Peyer's patch (tissue), 4 donors: ENCODE measurements at places on chromosomes 5 and 9. TPM values are rescaled to one million over a fixed set of nuclear protein-coding genes. Genes with fewer than 3 reads are reported as not detected.

DNA sequence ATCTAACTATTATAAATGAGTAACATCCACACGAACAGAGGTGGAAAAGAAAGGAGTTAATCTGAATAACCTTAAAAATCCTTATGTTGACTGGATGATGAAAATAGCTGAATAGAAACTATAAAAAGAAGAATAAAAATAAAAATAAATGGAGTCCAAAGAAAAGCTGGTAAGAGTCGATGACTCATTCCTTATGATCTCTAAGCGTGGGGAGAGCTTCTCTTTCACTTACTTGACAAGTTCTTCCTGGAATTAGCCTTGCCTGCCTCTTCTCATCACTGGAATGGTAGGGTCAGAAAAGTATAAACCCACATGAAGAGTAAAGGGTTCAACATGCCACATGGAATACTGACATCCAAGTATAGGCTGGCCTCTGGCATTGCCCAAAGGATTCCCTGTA, 477.0 kb upstream of the RGMB start:
- no peak for DNase-seq
- no peaks in the 10 kb centered on the region for H3K4me1 ChIP-seq
- no peak overlapping the region for H3K27ac ChIP-seq
- H3K4me3 ChIP-seq: no peak overlapping the region
- H3K27me3 ChIP-seq: no peaks in the 10 kb centered on the region
- no peaks in the 10 kb centered on the region for H3K36me3 ChIP-seq

Gene PHF24
- total RNA-seq: 0.76 TPM

Gene SPATA6L
- 13.4 TPM for total RNA-seq

DNA sequence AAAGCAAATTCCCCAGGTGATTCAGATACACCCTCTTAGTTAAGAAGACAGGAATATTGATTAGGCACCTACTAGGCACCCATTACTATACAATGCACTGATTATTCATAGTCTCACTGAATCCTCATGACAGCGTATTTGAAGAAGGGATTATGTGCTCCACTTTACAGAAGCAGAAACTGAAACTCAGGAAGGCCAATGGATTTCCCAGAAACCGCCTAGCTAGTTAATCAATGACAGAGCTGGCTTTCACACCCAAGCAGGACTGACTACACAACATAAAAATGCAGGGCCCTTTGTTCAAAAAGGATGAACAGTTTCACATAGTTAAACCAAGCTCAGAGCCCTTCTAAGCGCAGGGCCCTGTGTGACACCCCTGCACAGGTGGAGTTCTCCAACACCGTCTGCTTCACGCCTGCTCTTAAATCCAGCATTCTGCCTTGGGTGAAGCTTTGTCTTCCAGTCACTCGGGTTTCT, 117.3 kb downstream of the TTLL11 start:
- no peaks in the 10 kb centered on the region for H3K36me3 ChIP-seq
- H3K4me1 ChIP-seq: no peaks in the 10 kb centered on the region
- H3K27me3 ChIP-seq: no peaks in the 10 kb centered on the region
- peak; percentile 66 for DNase-seq
- no peak overlapping the region for H3K4me3 ChIP-seq

Gene SLC46A2
- total RNA-seq: not detected

Gene GADD45G
- 10.5 TPM for total RNA-seq

DNA sequence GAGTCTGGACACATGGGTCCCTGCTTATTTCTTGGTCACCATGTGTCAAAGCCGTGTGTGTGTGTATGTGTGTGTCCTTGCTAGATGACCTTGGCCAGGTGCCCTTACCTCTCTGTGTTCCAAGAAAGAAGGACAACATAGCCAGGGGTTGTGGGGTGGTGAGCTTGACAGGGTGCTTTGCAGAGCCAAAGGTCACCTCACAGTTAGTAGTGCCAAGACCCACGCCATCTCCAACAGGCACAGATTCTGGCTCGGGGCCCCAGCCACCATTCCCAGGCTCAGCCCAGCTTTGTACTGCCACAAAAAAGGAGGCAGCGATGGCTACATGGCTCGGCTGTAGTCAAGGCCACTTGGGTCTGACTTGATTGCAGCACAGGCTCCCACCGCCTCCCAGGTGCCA, 39.5 kb downstream of the CXXC5 start:
- no peak for DNase-seq
- H3K4me1 ChIP-seq: peaks cover 13% of the 10 kb centered on the region
- no peaks in the 10 kb centered on the region for H3K27me3 ChIP-seq
- no peak overlapping the region for H3K4me3 ChIP-seq

DNA sequence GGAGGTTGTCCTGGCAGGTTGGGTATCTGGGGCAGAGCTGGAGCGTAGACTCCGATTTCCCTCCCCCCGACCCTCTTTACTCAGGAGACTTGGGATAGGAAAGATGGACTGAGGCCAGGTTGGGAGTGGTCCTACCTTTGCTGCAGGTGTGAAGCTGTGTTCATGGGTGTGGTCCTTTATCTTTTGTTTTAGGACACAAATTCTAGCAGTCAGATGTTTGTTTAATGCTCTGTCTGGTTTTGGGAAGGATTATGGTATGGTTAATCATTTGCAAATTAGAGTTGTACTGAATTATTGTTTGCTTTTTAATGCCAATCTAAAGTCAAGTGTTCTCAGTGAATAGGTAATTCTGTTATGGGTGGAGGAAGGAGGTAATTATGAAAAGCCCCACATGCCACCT, 14.1 kb upstream of the FAM120AOS start:
- H3K27ac ChIP-seq: peak overlapping the region; percentile 93
- H3K4me3 ChIP-seq: no peak overlapping the region
- peaks cover 79% of the 10 kb centered on the region for H3K4me1 ChIP-seq
- H3K36me3 ChIP-seq: no peaks in the 10 kb centered on the region
- DNase-seq: no peak

Gene OBP2B
- not detected for total RNA-seq

DNA sequence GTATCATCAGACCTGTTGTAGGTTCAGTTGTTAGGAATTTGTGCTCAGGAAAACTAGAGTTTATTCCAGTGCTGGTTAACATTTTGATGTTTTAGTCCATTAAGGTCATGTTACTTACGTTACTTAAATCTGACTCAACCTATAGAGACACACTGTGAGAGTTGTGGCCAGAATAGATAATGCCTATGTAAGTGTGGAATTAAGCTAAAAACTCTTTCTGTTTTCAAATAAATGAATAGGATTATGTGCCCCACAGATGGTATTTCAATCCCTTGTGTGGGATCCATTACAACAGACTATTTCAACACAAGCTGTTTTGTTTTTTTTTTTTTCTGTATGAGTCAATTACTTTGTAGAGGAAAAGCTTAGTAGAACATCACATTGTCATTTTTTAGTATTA, 68.1 kb downstream of the MEGF10 start:
- H3K4me1 ChIP-seq: no peaks in the 10 kb centered on the region
- no peak overlapping the region for H3K27ac ChIP-seq
- DNase-seq: no peak
- H3K36me3 ChIP-seq: no peaks in the 10 kb centered on the region

GRCh38 chr5:75668977-75669689, 48.1 kb downstream of the POC5 start:
- peak overlapping the region; percentile 50 for H3K27ac ChIP-seq
- DNase-seq: peak; percentile 58
- peak overlapping the region; percentile 47 for H3K4me3 ChIP-seq
- no peaks in the 10 kb centered on the region for H3K27me3 ChIP-seq
- no peaks in the 10 kb centered on the region for H3K36me3 ChIP-seq

GRCh38 chr9:95171001-95171400, 146.5 kb downstream of the FANCC start:
- no peaks in the 10 kb centered on the region for H3K36me3 ChIP-seq
- no peaks in the 10 kb centered on the region for H3K4me1 ChIP-seq
- no peak overlapping the region for H3K4me3 ChIP-seq
- H3K27me3 ChIP-seq: no peaks in the 10 kb centered on the region

DNA sequence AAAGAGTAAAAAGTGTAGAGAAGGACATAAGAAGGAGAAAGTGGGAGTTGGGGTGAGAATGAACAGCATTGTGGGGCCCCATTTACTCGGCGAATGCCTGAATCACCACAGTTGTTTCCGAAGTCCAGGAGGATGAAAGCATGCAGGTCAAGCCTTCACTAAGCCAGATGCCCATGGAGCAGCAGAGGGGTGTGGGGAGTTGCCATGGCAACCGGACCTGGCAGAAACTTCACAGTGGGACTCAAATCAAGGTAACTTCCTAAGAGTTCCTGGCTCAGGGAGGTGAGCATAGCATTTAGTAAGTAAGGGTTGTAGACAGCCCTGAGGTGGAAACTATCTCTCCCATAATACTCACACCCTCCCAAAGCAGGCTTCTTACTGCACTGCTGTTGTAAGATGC, 357.1 kb downstream of the TRIM32 start:
- H3K27me3 ChIP-seq: no peaks in the 10 kb centered on the region
- no peak overlapping the region for H3K27ac ChIP-seq
- H3K36me3 ChIP-seq: no peaks in the 10 kb centered on the region
- no peaks in the 10 kb centered on the region for H3K4me1 ChIP-seq
- DNase-seq: no peak

DNA sequence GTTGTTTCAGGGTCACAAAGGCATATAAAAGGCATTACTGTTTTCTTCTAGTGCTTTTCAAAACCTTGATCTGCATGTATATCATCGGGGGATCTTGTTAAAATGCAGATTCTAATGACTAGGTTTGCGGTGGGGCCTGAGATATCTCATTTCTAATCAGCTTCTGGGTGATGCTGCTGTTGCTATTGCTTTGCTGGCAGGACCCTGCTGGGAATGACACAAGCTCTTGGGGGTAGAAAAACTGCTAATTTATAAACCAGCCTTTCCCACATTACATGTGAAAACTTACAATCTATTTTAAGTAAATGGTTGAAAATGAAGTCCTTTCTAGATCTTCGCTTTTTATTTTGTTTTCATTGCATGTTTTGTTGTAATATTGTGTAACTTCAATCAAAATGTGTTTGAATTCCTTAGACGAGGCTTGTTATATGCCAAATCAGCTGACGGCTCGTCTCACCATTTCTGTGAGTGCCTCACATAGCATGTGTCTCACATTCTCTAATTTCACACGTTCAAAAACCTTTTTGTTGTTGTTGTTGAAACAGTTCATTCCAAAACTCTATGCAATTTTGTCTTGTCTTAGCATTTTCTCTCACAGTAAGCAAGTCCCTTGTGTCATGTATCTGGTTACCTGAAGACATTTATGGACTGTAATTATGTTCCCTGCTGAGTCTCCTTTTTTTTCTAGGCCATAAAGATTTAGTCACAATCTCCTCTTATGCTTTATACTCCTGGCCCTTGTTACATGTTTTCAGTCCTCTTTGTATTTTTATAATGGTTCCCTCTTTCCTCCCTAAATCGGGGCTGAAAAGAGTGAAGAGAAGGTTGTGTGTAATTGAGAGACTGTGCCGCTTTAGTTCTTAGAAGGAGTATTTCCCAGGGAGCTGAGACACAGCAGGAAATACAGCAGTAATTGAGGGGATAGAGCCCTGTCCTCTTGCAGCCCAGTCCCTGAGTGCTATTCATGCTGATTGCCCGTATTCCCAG, 521.0 kb upstream of the SEMA6A start:
- no peaks in the 10 kb centered on the region for H3K27me3 ChIP-seq
- no peaks in the 10 kb centered on the region for H3K4me1 ChIP-seq
- no peak for DNase-seq
- H3K27ac ChIP-seq: no peak overlapping the region
- no peaks in the 10 kb centered on the region for H3K36me3 ChIP-seq

GRCh38 chr9:23644326-23644725, 181.7 kb downstream of the ELAVL2 start:
- no peak for DNase-seq
- no peaks in the 10 kb centered on the region for H3K27me3 ChIP-seq
- no peak overlapping the region for H3K27ac ChIP-seq
- H3K4me1 ChIP-seq: no peaks in the 10 kb centered on the region
- H3K4me3 ChIP-seq: no peak overlapping the region

DNA sequence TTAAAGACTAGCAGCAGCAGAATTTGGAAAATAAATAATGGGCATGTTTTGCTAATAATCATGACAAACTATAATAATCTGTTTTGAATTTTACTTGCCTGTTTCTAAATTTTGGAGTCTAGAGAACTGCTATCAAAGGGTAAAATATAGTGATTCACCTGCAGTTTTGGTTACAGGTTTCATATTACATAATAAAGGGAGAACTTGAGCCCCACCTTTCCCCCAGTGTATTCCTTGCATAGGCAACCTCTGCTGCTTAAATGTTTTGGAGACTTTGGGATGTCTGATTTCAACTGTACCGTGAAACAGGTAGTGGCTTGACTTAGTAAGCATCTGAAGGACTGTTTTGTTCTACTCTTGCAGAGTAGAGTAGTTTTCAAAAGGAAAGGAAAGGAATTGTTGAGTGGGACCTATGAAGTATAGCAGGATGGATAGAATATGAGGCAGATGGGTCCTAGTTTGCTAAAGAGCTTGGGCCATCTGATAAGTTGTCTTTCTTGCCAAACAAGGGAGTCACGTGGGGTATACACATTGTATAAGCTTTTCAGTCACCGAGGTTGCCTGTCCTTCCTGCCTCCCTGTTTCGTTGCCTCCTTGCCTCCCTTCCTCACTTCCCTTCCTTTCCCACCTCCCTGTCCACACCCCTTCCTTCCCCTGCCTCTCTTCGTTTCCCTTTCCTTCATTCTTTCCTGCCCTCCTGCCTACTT, 19.1 kb downstream of the CREBRF start:
- H3K4me1 ChIP-seq: no peaks in the 10 kb centered on the region
- no peak overlapping the region for H3K27ac ChIP-seq
- no peak for DNase-seq

DNA sequence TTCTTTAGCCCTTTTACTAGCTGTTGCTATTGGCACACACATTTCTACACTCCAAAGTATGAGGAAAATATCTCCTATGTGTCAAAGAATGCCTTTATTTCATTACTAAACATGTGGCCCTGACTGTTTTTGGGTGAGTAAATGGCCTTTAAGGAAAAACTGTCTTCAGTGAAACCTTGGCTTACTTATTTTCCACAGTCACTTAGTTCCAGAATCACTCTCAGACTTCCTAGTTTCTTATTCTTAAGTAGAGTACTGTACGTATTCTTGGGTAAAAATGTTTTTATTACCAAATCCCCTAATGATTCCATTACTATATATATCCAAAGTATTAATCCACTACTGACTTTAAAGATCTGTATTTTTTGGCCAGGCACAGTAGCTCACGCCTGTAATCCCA, 27.5 kb downstream of the ERP44 start:
- no peak overlapping the region for H3K27ac ChIP-seq
- no peak overlapping the region for H3K4me3 ChIP-seq
- no peaks in the 10 kb centered on the region for H3K27me3 ChIP-seq

GRCh38 chr5:68450245-68450852, 234.8 kb downstream of the PIK3R1 start:
- no peak overlapping the region for H3K4me3 ChIP-seq
- H3K27ac ChIP-seq: no peak overlapping the region
- H3K36me3 ChIP-seq: no peaks in the 10 kb centered on the region

GRCh38 chr5:147558826-147559225, 49.0 kb upstream of the DPYSL3 start:
- H3K27ac ChIP-seq: no peak overlapping the region
- DNase-seq: no peak
- H3K27me3 ChIP-seq: no peaks in the 10 kb centered on the region
- H3K36me3 ChIP-seq: no peaks in the 10 kb centered on the region

GRCh38 chr5:149749481-149750365, 19.6 kb downstream of the PPARGC1B start:
- H3K27ac ChIP-seq: peak overlapping the region; percentile 5
- H3K4me3 ChIP-seq: no peak overlapping the region
- H3K27me3 ChIP-seq: no peaks in the 10 kb centered on the region
- no peak for DNase-seq
- no peaks in the 10 kb centered on the region for H3K36me3 ChIP-seq

- no peak overlapping the region for H3K4me3 ChIP-seq
- no peak overlapping the region for H3K27ac ChIP-seq
- no peak for DNase-seq
These were observed 11.6 kb upstream of the SFXN1 start for GRCh38 chr5:175466700-175467318.
